OCI-M1 (cell line): ENCODE measurements at places on chromosomes 5 and 9.
A peak's percentile ranks its signal among the peaks of the same experiment; 100 is the strongest.

- no peak for DNase-seq
These were observed 48.2 kb downstream of the ADAMTS12 start for GRCh38 chr5:33843579-33843978.

DNA sequence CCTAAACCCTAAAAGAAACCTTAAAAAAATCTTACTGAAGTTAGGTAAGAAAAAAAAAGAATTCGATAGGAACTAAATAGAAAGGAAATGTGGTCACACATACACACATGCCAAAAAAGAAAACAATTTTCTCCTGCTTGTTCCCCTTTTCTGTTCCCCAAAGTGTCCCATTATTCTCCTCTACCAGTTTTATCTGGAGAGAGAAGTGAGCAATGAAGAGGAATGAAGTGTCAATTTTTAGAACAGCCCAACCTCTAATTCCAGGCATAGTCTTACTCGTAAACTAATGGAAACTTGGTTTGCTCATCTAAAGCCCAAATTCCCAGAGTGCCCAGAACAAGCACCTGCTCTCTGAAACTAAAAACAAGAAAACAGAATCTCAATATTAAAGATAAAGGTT, 26.1 kb downstream of the AP3B1 start:
- peak; percentile 42 for DNase-seq

DNA sequence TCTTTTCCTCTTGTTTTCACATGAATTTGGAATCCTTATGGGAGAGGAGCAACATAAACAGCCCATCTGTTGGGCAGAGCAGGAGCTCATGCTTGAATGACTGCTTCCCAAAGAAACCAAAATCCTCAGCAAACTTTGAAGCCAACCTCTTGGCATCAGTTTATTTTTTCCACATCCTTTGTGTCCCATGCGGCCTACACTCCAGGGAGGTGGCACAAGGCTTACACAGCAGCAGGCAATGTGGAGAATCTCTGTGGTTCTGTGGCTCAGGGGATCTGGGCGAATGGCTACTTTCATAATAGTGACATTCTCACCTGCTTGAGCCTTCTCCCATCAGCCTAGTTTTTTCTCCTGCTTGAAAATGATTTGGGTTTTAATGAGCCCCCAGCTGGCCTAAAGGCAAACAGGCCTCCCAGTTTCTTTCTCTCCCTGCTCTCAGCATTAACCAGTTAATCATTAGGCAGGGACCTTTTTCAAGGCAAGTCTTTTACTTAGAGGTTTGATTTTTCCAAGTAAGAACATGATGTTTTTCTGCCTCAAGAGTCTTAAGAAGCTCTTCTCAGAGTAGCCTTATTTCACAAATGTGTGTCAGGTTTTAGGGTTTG, 370.3 kb downstream of the ARHGEF28 start:
- DNase-seq = no peak

DNA sequence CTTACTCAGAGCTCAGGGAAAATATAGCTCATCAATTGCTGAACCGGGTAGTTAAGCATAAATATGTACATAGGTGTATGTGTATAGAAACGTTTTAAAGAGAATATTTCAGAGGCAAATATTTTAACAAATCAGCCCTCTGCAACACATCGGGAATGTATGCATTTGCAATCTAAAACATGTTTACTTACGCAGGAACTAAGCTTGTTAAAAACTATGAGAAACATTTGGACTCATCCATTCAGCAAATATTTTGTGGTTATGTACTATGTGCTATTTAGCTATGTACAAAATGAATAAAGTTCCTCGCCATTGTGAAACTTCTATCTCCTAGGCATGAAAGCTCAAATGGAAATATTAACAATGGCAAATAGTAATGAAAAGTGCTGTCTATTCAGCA, 469.9 kb downstream of the ARHGEF28 start:
- no peak for DNase-seq

DNA sequence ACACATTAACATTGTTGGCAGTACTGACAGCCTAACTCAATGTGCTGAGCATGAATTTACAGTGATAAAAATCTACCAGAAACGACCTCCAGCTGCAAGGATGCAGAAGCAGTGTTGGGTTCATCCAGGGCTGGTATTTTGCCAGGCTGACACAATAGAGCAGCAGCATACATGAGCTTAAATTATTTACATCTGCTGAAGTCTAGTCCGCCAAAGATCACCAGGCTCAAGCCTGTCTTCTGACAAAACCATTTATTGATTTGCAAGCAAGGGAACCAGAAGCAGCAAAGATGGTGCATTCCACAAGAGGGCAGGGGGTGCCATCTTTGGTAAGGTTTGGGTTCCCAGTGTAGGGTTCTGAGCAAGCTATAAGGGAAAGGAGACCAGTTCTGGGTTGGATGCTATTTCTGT, 8.7 kb upstream of the C5orf34 start:
- DNase-seq = no peak

DNA sequence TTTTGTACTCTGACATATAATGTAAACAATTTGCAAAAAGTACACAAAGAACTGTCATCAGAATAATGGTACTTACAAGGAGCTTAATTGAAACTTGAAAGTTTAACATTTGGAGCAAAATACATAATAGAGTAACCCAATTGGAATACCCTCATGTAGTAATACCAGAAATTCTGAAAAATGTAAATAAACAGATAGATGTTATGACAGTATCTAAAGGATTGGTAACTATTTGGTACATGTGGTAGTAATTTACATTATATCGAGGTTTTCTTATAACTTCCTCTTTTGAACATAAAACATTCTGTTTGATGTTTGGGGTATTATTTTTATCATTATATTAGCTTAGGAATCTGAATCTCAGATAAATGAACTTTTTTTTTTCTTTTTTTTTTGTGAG, 211.7 kb upstream of the ELL2 start:
- DNase-seq = no peak

- DNase-seq = no peak
These were observed 595.7 kb downstream of the ACTL7B start for GRCh38 chr9:108259917-108260675.

- DNase-seq = no peak
These were observed 35.2 kb downstream of the INSYN2B start for GRCh38 chr5:169944922-169945680.

- DNase-seq = peak; percentile 69
These were observed 5.7 kb upstream of the SEC16A start for GRCh38 chr9:136488247-136489214.

GRCh38 chr5:116536316-116537083, 38.1 kb downstream of the SEMA6A start:
- no peak for DNase-seq

- DNase-seq = no peak
These were observed 106.2 kb downstream of the CEMIP2 start for GRCh38 chr9:71662082-71662481.

DNA sequence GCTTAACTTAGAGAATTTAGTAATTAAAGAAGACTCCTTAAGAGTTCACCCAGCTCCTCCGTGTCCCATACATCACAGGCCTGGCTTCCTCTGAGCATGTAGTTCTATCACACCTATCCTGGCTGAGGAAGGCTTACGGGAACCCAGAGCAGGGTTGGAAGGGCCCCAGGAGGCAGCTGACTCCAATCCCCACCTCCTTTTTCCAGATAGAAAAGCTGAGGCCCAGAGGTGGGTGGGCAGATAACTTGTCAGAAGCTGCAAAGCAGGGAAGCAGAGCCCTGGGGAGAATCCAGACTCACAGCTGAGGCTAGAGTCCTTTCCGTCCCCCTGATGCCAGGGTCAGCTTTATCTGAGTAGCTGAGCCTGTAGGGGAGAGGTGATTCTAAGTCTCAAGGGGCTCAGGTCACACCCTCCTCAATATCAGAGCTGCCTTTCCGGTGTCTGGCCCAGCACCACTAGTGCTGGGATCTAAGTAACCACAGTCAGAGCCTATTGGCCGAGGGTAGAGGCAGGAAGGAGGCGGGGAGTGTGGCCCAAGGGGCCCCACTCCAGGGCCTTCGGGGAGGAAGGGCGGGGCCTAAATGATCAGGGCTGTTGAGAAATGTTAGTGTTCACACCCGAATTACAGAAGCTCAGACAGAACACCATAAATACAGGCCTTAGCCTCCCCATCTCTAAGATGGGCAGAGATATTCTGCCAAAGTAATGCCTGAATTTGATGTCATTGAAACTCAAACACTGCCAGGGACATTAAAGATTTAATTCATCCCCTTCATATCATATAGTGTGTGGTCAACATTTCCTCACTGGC, 9.9 kb downstream of the CCDC69 start:
- peak; percentile 98 for DNase-seq

GRCh38 chr5:68087866-68088265, 127.7 kb upstream of the PIK3R1 start:
- no peak for DNase-seq

- DNase-seq = no peak
These were observed 261.2 kb downstream of the ARL15 start for GRCh38 chr5:54049144-54049543.

- DNase-seq = no peak
These were observed 123.4 kb upstream of the IFNE start for GRCh38 chr9:21605489-21605931.

DNA sequence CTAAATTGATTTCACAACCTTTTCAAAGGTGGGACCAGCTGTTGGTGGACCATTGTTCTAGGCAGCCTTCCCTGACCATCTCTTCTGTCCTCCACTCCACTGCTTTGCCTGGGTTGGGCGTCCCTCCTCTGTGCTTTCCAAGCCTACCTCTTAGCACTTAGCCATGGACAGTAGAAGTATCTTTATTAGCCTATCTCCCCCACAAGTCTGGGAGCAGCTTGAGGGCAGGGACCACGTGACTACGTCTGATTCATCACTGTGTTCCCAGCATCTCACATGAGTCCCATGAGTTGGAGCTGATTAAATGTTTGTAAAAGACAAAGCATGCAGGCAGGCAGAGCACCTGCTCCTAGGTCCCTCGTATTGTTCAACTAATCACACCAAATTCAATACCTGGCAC, 20.9 kb downstream of the MORN5 start:
- peak; percentile 75 for DNase-seq

- no peak for DNase-seq
These were observed 143.6 kb downstream of the CDH9 start for GRCh38 chr5:26894719-26895263.

GRCh38 chr9:93061260-93061751, 2.8 kb downstream of the SUSD3 start:
- DNase-seq = no peak

- DNase-seq = no peak
These were observed 67.2 kb downstream of the TSSK1B start for GRCh38 chr5:113367586-113367985.

GRCh38 chr9:3329361-3329760, 196.4 kb downstream of the RFX3 start:
- no peak for DNase-seq

DNA sequence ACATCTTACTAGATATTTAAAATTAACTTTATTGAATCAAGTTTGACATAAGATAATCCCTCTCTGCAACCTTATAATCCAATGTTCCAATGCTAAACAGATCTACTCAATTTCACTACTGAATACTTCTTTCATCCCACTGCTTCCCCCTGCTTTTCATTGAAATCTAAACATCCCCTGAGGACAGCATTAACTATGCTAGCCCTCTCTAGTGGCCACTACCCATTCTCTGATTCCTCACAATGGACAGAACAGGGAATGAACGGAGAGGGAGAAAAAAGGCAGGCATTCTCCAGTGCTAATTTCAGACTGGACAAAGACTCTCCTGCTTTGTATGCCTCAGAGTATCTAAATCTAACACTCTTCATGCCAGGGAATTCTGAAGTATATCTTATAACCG, 54.3 kb upstream of the RGS7BP start:
- no peak for DNase-seq

DNA sequence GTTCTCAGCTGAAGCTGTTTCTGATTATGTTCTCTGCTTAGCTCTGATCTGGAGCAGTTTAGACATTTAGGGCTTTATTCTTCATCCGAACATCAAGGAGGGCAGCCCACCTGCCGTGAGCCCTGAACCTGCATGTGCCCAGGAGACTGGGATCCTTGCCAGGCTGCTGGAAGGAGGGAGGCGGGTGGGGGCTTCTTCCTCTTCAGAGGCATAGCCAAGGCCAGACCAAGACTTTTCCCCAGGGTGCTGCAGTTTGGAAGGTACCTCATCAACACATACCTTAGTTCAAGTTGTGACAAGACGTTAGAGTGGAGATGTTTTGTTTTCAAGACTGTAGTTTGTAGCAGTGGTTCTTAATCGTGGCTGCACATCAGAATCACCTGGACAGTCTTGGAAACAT, 64.9 kb downstream of the RALGPS1 start:
- no peak for DNase-seq

DNA sequence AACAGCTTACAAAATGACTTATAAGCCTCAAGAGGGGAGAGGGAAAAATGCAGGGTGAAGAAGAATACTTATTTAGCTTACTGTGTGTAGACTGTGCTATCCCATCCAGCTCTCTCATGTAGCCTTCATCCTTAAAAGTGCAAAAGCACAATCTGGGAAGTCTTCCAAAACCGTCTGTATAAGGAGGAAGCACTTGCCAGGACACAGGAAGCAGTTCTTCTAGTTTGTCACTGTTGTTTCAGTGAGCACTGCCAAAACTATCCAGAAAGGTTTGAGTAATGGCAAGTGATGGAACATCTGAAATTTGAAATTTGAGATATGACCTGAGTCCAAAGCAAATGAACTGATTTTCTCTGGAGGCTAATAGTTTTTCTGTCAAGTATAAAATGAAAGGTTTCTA, 140.8 kb upstream of the ISL1 start:
- DNase-seq = no peak

DNA sequence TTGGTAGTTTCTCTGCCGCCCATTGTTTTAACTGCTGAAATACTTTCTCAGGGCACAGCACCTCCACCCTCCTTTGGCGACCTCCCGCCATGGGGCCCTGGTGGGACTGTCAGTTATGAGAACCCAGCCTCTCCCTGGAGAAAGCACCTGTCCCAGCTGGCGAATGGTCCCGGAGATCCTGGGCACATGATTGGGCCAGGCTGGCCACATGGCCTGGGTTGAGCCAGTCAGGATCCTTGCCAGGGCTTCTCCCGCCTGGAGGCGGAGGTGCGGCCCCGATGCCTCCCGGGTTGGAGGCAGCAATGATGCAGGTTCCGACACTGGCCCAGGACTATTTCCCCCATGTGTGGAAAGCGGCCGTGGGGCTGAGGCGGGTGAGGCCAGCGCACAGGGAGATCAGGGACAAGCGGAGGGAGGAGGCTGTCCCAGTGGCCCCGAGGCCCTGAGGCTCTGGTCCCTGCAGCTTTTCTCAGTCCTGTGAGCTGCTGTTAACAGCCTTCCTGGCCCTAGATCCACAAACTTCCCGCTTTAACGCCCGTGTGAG, 13.6 kb downstream of the UNC5A start:
- no peak for DNase-seq

DNA sequence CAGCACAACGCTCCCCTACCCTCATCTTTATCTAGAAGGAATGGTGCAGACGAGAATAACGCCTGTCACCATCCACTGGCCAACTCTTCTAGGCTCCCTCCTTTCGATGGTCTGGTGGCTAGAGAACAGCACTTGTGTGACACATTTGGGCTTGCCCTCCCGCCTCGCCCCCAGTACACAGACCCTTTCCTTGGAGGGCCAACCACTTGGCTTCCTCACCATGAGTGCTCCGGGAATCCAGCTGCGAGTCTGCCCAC, 1.4 kb downstream of the GNAQ start:
- DNase-seq = peak; percentile 86

- no peak for DNase-seq
These were observed 1.1 kb upstream of the IRF1 start for GRCh38 chr5:132491368-132492364.

GRCh38 chr5:54804086-54804485, 181.3 kb downstream of the ESM1 start:
- DNase-seq = no peak

- peak; percentile 40 for DNase-seq
These were observed 36.7 kb upstream of the CCDC112 start for GRCh38 chr5:115333164-115333563.

- DNase-seq = no peak
These were observed 48.7 kb downstream of the RXRA start for GRCh38 chr9:134375011-134375390.
